ENCODE measurements at places on chromosomes 2 and 18.

DNA sequence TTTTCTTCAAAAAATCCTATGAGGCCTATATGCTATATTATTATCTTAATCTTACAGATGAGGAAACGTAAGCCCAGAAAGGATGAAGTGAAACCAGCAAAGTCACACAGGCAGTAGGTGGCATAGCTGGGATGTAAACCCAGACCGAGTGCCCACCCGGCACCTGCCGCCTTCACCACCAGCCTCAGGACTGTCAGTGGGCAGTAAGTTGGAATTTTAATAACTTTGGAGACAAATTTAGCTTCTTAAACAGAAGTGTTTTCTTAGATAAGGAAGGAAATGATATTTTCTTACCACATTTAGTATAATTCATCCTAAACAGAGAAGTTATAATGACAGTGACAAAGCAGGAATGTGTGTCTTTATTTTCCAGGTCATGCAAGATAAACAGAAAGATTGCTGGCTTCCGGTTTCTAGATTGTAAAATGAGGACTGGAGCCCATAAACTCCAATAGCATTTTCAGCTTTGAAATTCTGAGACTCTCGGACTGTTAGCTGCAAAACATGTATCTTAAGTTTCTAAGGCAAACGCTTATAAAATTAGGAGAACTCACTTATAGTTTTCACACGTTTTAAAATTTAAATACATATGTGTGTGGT, 59.3 kb downstream of the CD8B2 start:
- DNase-seq = no peak

- no peak for DNase-seq
These were observed 41.1 kb downstream of the IWS1 start for GRCh38 chr2:127485051-127485693.

DNA sequence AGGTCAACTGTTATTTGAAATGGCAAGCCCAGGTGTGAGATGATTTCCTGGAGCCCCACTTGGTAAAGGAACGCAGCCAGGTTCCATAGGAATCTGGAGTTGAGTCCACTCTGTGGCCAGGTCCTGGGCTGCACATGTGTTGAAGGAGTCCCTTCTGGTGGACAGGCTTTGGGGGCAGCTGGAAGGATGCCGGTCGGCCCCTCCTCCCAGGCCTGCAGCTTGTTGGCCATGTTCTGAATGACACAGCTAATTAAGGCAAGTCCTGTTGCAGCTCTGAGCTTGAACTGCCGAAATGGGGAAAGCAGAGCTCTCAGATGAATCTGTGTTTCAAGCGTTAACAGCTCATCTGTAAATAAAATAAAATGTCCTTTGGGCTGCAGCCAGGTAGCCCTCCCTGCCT, 23.8 kb downstream of the EN1 start:
- DNase-seq = no peak

GRCh38 chr18:58464104-58464625, 164.7 kb downstream of the ALPK2 start:
- no peak for DNase-seq

GRCh38 chr18:80183273-80184050, 63.9 kb downstream of the PARD6G start:
- no peak for DNase-seq

DNA sequence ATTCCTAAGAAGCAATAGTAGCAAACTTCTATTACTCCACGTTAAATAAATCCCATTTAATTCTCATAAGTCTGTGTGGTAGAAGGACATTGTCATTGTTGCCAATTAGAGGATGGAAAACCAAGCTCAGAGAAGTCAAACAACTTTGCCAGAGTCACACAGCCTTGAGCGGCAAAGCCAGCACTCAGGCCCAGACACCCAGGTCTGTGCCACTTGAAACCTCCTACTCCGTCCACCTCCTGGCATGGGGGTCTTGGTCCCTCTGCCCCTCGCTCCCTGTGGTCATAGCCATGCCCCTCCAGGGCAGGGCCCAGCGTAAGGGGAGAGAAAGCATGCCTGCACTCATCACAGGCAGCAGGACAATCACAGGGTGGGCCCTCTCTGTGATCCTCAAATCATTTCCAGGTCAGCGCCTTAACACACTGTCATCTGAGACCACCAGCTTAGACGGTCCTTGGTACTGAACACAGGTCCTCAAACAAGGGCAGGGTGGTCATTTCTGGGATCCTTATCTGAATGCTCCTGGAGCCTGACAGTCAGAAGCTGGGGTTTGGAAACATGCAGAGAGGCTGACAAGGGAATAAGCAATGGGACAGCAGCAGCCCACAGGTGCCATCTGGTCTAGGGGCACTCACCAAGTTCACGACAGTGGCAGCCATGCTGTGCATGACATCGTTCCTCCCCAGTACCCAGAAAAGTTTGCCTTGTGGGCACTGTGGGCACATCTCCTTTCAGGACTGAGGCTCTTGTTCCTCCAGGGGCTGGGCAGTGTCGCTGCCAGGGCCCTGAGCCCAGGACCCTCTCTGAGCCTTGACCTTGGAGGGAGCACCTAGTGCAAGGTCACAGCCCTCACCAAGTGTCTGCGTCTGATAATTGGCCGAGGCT, 38.2 kb downstream of the FAM178B start:
- DNase-seq = no peak

All from cortex of kidney (tissue), 1 donor.